Fibroblast of skin of scalp (primary cell): ENCODE measurements at places on chromosomes 3 and 15.

- peak; percentile 87 for DNase-seq
These were observed 43.3 kb downstream of the TGFBR2 start for GRCh38 chr3:30649572-30650318.

GRCh38 chr3:120147072-120147871, 53.0 kb upstream of the GSK3B start:
- no peak for DNase-seq

DNA sequence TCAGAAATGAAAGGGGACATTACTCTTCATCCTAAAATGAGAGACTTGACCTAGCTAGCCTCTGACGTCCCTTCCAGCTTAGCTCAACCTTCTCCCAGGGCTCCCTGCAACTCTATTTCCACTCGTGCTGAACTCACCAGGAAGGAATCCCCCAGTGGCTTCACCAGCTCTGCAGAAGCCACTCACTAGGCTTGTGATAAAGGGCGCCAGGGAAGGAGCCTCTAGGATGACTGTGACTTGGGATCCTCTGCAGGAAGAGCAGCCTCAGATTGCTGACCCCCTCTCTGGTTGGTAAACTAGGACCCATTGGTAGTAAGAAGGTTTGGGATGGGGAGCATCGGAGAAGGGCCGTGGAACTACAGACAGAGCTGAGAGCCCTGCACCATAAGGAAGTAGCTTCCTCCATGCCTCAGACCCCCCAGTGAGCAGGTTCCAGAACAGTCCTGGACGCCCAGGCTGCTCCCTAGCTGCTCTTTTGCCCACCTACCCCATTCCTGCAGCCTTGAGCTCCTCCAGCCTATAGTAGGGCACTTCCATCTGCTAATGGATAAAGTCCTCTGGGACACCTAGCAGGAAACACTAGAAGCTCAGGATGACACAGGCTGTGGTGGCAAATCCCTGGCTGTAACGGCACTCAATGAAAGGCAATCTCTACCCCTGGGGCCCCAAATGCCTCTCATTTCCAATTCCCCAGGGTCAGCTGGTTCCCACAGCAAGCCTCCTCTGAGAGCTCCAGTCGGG, 26.0 kb downstream of the PLA2G4F start:
- DNase-seq: no peak

DNA sequence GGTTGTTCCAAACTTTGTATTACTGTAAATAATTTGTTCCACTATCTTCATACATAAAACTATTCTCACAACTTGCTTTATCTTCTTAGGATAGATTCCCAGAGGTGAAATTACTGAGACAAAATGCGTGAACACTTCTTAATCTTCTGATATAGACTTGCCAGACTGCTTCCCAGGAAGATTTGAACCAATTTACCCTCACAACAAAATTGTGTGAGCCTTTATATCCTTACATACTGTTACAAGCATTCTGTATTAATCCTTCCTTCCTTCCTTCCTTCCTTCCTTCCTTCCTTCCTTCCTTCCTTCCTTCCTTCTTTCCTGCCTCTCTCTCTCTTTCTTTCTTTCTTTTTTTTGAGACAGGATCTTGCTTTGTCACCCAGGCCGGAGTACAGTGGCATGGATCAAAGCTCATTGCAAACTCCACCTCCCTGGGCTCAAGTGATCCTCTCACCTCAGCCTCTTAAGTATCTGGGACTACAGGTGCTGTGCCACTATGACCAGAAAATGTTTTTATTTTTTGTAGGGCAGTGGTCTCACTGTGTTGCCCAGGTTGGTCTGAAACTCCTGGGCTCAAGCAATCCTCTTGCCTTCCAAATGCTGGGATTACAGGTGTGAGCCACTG, 57.1 kb upstream of the SSR3 start:
- DNase-seq: no peak

DNA sequence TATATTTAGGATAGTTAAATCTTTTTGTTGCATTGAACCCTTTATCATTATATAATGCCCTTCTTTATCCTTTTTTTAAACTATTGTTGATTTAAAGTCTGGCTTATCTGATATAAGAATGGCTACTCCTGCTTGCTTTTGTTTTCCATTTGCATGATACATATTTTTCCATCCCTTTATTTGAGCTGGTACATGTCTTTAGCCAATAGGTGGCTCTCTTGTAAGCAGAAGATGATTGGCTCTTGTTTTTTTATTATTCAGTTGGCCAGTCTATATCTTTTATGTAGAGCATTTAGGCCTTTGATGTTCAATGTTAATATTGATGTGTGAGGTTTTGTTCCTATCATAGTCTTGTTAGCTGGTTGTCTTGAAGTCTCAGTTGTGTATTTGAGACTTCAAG, 99.5 kb upstream of the MCTP2 start:
- DNase-seq: no peak

DNA sequence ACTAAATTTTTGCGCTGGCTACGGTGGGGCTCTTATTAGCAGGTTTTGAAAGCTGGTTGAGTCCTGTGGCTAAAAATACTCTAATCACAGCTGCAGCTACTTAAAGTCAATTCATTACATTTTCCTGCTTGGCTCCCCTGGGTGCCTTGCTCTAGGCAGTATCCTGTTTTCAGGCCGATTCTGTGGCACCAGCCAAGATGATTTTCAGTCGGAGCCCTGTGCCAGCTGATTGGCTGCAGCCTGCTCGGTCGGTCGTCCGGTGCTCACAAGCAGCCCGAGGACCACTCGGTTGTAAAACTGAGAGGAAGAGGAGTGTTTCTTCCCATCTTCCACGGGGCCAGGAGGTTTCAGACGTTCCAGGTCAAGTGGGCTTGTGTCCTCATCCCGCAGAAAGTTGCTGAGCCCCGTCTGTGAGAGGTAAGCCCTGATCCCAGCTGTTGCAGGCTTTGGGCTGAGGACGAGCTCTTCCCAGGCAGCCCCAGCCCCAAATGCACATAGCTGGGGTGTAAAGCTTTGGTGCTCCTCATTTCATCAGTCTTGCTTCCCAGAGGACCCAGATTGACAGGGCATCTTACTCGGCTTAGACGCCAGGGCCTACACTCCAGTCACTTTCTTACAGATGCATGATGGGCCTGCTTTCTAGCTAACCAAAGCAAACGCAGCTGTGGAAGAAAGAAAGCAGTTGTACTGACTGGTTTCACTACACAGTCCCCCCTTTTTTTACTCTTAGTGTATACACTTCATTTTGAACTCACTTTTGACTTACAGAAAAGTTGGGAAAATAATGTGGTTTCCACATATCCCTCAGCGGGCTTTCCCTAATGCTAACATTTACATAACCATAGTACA, 15.9 kb downstream of the LYSMD4 start:
- peak; percentile 26 for DNase-seq

DNA sequence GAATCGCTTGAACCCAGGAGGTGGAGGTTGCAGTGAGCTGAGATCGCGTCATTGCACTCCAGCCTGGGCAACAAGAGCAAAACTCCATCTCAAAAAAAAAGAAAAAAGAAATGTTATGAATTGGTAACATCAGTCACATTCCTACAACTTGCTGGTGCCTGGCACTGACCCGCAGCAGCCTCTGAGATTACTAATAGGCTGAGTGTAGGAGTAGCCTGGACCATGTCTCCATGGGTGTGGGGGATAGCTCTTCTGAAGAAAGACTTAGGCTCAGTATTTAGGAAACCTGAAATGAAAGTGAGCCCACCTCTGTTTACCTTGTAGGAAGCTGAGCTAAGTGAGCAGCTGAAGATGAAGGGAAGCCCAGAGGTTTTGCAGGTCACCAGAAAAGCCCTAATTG, 148.3 kb downstream of the LRRC28 start:
- DNase-seq: no peak

DNA sequence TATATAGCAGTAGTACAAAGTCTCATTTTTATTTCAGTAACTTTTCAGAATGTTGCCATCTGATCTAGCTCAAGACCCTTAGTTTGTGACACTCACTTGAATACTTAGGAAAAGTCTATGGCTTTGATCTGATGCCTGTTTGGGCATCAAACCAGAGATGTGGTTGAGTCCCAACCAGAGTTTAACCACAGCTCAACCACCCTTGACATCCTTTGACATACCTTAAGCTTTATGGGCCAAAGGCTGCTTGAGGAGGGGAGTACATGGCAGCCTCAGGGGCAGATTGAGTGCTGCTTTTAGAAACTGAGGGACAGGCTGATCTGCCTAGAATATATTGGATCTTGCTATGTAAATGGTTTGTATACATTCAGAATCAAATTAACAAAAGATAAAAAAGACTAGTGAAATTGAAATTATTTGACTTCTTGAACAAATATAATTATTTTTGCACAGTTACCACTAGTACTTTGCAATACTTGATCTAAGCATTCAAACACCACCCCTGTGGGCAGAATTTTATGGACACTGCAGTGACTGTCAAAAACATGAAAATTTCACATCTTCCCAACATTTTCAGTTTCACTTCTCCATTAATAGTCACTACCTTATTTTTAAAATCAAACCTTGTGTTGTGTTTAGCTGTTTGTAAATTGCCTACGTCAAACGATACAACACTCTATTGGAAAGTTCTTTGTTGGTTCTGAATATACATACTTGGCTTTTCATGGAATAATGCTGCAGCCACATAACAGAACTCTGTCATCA, 199.8 kb downstream of the UBE2E2 start:
- DNase-seq: no peak

GRCh38 chr3:8962226-8962861, 928 bp downstream of the RAD18 start:
- DNase-seq: no peak

GRCh38 chr3:41194701-41195100, 4.6 kb upstream of the CTNNB1 start:
- DNase-seq: no peak

- peak; percentile 23 for DNase-seq
These were observed 9.2 kb upstream of the EHD4 start for GRCh38 chr15:41981371-41982132.

GRCh38 chr15:45799508-45799907, 164.7 kb downstream of the SQOR start:
- no peak for DNase-seq

GRCh38 chr3:179797192-179797591, 144.4 kb downstream of the USP13 start:
- no peak for DNase-seq

GRCh38 chr3:165125836-165126235, 47.5 kb upstream of the SI start:
- no peak for DNase-seq

- DNase-seq: no peak
These were observed 5.1 kb downstream of the CTNNB1 start for GRCh38 chr3:41204369-41204768.
